Amniotic epithelial cell (primary cell): ENCODE measurements at places on chromosomes 3 and 15.
A peak's percentile ranks its signal among the peaks of the same experiment; 100 is the strongest.

DNA sequence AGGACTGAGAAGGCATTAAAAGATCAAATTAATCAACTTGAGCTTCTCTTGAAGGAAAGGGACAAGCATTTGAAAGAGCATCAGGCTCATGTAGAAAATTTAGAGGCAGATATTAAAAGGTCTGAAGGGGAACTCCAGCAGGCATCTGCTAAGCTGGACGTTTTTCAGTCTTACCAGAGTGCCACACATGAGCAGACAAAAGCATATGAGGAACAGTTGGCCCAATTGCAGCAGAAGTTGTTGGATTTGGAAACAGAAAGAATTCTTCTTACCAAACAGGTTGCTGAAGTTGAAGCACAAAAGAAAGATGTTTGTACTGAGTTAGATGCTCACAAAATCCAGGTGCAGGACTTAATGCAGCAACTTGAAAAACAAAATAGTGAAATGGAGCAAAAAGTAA lies 149.7 kb upstream of the LRRFIP2 start:
- no peak for DNase-seq

GRCh38 chr15:57649138-57649537 lies 57.4 kb upstream of the POLR2M start:
- peak; percentile 71 for DNase-seq

- no peak for DNase-seq
Observed at GRCh38 chr3:136937175-136937574, 20.6 kb upstream of the IL20RB start.

GRCh38 chr3:50229490-50229889 lies 6.5 kb upstream of the GNAI2 start:
- DNase-seq, result no peak

DNA sequence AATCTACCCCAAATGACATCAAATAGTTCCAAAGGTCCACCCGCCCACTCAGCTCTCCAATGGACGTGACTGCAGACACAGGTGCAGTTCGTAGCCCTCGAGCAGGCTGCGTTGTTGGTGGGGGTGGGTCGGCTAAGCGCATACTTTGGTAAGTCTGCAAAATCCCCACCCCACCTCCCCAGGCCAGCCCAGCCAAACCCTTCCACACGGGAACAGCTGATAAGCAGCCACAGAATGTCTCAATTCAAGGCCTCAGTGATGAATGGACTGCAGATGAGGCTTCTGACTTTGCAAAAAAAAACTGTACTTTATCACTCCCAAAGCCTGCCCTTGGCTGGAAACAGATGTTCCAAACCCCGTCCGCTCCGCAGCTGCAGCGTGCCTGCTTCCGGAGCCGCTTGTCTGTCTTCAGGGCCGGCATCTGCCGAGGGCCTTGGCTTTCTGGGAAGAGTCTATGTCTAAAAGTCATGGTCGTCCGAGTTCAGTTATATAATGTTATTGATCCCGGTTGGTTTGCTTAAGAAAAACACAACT lies 38.2 kb downstream of the PCSK6 start:
- peak; percentile 83 for DNase-seq

GRCh38 chr3:69806735-69807438 lies 67.6 kb downstream of the MITF start:
- peak; percentile 81 for DNase-seq

DNA sequence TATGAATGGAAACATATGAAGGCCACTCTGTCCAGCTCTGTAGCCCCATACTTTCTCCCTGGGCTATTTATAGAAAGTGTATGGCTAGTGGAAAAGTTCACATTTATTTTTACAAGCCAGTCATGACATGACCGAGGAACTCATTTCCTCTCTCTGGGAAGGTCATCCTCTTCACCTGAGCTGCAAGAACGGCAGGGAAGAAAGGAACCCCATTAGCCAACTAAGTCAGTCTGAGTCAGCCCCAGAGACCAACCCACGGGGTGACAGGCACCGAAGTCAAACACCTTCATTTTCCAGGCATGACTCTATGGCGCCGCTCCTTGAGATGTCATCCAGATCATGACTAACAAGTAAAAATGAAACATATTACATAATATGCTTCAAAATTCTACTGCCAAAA lies 4.8 kb downstream of the PAQR9 start:
- peak; percentile 35 for DNase-seq

DNA sequence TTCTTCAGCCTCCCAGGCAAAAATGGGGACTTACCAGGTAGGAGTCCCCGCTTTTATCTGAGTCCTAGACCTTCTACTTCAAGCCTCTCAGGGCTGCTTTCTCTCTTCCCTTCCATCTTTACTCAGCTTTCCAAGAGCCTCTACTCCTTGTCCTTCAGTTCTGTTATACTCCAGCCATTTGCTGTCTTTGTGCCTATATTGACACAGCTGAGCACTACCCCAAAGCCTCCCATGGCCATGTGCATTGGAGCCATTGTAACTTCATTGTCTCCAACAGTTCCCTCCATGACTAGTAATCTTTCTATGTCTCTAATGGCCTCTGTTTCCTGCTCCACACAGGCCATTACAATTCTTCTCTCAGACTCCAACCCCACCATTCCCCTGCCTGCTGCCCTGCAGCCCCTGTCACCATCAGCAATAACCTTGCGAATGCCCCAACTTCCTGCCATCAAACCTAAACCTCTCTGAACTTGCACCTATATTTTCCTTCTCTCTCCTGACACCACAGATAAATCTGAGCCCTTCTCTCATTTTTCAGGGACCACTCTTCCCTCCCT lies 77.9 kb upstream of the ADPGK start:
- DNase-seq, result no peak

- peak; percentile 52 for DNase-seq
Observed at GRCh38 chr3:49017971-49018706, at the start of gene DALRD3. Gene DALRD3 (minus strand): TSS chr3:49018580. CDS start chr3:49018564, 16 bp downstream.

DNA sequence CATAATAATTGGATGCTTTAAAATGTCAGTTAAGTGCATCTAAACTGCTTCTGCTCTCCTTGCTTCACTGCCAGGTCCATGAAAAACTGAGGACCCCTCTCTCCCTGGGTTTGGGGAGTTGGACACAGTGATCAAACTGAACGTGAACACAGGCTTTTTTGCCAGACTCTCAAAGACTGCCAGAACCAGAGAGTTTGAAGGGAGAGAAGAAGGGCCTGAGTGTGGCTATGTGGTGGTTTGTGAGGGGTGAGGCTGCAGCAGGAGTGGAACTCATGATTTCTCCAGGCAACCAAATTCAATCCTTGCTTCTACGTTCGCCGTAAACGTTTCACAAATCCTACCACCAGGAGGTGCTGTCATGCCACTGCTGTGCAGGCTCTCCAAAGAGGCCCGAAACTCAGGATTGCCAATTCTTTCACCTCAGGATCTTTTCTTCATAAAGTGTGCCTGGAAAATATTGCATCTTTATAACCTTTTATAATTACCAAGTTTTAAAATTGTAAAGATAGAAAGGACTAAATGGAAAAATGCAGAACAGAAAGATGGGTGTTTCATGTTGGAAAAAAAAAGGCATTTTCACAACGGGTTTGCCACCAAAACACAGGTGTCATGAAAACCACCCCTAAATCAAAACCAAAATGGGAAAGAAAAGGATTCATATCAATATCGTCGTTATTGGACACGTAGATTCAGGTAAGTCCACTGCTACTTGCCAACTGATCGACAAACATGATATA lies 19.7 kb downstream of the TM4SF4 start:
- DNase-seq, result peak; percentile 62

DNA sequence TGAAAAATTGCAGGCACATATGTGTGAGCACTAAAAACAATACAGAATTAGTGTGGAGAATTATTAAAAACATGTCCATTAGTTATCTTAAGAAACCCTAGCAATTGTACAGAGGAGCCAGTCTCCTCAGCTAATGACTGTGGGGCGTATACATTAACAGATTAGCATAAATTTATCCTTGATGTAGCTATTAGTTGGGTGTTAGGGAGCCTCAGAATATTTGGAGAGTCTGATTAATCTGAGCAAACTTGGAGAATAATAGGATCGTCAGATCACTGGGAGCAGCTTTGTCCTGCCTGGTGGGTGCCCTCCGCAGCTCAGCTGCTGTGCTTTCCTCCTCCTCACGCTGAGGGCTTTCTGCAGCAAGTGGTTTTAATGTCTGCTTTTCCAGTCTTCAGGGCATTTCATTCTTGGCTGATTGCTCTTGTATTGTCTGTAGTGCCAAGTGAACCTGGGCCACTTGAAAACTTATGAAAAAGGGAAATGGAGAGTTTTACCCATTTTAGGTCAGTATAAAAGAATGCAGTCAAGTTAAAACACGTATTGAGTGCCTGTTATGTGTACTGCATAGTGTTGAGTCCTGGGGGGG lies 417.4 kb upstream of the SEMA6D start:
- DNase-seq, result no peak
